ENCODE measurements at places on chromosomes 16 and 17.

DNA sequence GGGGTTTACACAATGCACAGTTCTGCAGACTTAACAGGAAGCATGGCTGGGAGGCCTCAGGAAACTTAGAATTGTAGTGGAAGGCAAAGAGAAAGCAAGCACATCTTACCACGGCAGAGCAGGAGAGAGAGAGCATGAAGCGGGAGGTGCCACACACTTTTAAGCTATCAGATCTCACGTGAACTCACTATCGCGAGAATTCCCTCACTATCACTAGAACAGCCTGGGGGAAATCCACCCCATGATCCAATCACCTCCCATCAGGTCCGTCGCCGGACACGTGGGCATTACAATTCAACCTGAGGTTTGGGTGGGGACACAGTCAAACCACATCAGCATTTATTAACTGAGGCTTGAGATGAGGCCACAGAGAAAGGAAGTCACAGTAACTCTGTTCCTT, 326.7 kb downstream of the C16orf95 start:
- DNase-seq, result no peak

DNA sequence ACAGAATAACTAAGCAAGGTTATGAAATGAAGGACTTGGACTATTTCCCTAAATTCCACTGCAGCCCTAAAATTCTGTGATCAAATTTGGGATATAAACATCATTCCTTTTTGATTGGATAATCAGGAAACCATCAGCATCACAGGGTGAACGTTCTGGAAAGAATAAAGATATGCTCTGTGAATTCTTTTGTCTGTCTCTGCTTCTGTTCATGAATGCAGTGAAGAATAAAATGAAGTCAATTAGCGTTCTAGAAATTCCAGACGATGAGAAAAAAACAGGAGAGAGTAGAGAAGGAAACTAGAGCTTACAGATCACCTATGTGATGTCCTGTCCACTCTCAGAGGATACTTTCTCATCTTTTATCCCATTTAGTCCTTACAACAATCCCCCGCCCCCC, 295.1 kb upstream of the SOX9 start:
- no peak for DNase-seq

- no peak for DNase-seq
Observed at GRCh38 chr16:28537076-28537475, 1.7 kb downstream of the NUPR1 start.

DNA sequence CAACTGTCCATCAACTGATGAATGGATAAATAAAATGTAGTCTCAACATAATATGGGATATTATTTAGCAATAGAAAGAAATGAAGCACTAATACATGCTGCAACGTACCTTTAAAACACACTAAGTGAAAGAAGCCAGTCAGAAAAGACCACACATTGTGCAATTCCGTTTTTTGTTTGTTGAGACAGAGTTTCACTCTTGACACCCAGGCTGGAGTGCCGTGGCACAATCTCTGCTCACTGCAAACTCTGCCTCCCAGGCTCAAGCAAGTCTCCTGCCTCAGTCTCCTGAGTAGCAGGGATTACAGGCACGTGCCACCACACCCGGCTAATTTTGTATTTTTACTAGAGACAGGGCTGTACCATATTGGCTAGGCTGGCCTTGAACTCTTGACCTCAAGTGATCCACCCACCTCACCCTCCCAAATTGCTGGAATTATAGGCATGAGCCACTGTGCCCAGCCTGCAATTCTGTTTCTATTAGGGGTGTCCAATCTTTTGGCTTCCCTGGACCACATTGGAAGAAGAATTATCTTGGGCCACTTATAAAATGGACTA, 40.1 kb downstream of the SCNN1B start:
- no peak for DNase-seq

DNA sequence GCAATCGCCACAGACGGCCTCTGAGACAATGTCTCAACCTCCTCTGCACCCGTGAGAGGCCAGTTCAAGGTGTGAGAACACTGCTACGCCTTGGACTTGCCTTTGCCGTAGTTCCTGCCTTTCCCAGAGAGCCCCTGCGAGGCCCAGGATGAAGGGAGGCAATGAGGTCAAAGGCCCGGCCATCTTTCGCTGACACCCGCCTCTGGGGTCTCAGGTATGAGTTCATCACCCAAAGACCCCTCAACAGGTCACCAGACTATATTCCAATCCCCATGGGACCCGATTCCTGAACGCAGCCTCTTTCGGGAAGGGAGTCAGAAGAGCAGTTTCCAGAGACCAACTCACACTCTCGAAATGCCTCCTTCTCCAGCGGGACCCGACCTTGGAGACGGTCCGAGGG, 573.5 kb downstream of the KCNJ18 start:
- no peak for DNase-seq

DNA sequence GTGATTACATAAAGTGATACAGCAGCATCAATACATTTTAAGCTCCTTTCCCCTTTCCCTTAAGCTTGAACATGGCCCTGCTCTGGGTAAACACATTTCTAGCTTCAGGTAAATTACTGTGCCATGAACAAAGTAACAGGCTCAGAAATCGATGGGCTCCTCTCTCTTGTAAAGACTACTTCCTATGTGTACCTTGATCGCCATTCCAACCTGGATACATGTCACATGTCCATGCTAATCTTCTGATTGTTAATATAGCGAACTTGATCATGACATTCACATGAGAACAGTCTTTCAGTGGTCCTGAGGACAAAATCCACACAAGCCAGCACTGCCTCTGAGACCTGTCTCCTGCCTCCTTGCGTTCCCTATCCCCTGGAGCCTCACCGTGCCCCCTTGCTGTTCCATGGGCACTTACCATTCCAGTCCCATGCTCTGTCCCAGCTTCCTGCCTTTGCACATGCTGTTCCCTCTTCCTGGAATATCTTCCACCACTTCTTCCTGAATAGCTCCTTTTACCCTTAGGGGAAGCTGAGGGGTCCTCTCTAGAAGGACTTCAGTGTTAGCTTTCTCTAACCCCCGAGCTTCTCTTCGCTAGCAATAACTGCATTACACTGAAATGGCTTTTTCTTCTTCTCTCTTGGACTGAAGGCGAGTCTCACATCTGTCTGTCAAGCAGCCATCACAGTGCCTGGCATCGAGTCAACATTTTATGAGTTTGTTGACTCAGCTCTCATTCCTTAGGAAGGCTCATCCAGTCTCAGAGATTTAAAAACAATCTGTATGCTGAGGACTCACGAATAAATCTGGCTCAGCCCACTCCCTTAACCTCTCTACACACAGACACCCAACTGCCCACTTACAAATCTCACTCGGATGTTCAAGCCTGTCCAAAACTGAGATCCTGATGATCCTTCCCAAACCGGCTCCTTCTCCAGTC, 93.3 kb downstream of the ASIC2 start:
- DNase-seq, result no peak

GRCh38 chr17:65749479-65749878, 188.0 kb upstream of the AXIN2 start:
- DNase-seq, result no peak

DNA sequence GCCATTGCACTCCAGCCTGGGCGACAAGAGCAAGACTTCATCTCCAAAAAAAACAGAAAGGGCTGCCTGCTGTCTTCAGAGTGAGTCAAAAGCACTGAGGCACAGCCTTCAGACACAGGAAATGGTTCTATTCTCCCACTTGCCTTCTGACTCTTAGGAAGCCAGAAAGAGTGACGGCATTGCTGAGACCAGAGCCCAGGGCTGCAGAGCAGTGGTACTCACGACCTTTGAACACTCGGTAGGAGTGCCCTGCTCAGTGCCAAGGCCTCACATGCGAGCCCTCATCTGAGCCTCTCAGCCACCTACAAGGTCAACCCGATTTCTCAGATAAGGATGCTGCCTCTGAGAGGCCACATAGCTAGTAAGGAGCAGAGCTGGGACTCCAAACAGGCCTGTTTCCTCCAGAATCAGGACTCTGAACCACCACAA, 3.5 kb upstream of the ITGAE start:
- DNase-seq, result no peak

GRCh38 chr17:7833795-7834541, at the start of gene KDM6B:
Gene KDM6B (plus strand): TSS chr17:7834217. CDS start chr17:7845555, 11,338 bp downstream.
- DNase-seq, result peak; percentile 93

DNA sequence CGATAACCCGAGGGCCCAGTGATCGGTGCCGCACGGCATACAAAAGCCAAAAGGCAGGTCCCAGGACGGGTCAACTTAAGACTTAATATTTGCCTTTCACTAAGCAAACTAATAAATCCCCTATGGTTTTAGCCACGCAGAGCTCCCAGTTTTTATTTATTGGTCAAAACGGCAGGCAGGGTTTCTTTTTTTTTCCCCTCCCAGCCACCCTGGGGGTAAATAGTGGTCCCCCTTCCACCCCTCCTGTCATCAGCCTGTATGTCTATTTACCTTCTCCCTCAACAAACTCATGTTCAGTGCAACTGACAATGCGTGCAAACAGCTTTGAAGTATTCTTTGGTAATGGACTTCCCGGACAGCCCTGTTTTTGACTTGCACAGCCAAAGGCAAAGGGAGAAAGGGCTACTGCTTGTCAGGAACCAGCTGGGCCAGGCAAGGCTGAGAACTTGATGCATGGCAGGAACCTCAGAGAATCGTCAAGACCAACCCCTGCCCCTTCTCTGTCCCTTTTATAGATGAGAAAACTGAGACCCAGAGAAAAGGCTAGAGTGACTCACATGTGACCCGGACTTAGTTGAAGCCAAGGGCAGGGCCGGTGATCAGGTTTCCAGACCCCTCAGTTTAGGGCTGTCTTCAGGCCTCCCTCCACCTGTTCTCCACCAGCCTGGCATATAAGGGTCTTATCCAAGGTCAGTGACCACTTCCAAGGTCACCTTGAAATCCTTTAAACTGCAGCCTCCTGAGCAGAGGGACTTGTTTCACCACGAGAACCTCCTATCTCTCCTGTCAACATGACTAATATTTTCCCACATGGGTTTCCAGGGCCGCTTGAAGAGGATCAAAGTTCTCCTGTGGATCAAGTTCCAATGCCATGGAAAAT, 279.0 kb downstream of the SOX9 start:
- DNase-seq, result no peak

- DNase-seq, result no peak
Observed at GRCh38 chr16:78200623-78201096, 101.2 kb downstream of the WWOX start.

DNA sequence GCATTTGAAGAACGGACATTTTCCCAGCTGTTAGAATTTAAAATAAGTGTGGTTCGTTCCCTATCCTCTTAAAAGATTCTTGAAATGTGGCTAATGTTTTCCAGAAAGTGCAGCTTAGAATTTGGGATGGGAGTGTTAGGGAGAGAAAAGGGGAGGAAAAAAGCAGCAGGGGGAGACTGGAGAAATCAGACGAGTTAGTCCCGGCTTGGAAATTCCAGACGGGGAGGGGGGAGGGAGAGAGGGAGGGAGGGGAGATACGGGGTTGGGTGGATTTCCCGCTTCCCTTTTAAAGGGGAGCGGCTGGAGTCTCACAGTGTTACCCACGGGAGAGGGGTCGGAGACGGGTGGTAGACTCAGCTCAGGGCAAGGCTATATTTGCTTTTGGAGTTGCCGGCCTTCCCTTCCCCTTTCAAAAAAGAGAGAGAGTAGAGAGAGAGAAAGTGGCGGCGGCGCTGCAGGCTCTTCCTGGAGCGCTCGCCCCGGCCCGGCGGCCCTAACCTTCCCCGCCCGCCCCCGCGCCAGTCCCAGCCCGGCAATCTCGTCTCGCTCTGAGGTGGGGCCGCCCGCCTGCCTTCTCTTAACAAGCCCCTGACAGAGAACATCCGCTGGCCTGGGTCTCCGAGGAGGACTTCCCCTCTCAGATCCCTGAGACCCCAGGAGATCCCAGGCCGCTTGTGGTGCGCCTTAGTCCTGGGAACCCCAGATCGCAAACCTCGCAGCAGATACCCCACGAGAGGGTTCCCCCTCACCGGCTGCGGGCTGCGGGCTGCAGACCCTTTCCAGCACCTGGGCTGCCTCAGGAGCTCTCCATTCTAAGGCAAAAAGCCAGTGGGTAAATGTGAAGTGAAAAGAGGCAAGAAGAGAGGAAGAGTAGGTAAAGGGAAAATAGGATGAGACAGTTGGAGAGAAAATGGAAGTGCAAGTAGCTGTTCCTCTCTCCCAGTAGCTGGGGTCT, 6.6 kb downstream of the IGF2BP1 start:
- peak; percentile 47 for DNase-seq

- no peak for DNase-seq
Observed at GRCh38 chr16:3458852-3459361, 15.4 kb downstream of the NAA60 start.

DNA sequence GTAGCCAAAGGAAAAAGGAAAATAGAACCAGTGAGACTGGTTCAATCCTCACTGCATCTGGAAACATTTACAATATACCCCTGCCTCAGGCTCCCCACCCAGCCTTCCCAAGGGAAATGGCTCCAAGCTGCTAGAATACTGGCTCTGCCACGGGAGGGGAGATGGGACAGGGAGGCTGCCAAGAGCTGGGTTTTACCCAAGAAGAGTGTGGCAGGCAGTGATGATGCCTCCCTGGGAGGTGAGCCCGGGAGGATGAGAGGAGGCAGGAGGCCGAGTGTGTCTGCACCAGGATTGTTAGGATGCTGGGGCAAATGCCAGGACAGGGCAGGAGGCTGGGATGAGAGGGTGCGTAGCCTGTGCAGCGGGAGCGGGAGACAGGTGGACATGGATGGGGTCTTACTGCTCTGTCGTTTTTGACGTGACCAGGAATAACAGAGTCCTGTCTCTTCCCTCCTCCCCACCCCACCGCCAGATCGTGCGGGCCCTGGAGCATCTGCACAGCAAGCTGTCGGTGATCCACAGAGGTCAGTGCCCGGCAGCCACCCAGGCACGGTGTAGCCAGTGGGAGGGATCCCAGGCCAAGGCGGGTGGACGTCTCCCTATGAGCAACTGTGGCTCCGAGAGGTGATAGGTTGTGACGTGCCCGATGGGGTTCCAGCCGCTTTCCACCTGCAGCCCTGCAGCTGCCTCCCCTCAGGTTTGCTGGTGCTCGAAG, 18.4 kb downstream of the MAP2K3 start:
- DNase-seq, result no peak

- no peak for DNase-seq
Observed at GRCh38 chr17:62717889-62718288, 90.2 kb downstream of the MARCHF10 start.

DNA sequence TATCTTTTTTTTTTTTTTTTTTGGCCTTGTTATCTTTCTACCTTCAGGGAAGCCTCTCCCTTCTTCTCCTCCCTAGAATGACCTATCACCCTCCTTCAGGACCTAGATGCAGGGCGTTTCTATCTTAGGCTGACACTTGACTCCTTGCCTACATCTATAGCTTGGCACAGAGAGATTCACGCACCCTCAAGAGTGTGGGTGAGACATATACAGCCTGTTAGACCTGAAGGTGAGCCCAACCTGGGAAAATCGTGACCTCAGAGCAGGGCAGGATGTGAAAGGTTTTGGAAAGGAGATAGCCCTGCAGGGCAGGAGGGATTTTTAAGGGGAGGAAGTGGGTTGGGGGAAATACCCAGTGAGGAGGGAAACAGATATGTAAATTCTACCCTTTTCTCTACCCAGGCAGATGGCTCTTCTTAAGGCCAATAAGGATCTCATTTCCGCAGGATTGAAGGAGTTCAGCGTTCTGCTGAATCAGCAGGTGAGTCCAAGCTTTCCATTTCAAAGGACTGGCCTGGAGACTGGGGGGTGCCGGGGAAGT, at the start of gene AHSP:
AHSP (plus strand) TSS at position 167 of the 541 bp plus-strand sequence; CDS start at position 407, 240 bp downstream.
- DNase-seq, result no peak

GRCh38 chr17:81792675-81793615, 11.0 kb upstream of the GCGR start:
- no peak for DNase-seq

Data from HAP-1 (cell line).